MCF 10A (cell line): ENCODE measurements at places on chromosomes 6 and 20.

GRCh38 chr6:37539171-37540028 is 39.7 kb upstream of the CCDC167 start:
- no peak for DNase-seq

DNA sequence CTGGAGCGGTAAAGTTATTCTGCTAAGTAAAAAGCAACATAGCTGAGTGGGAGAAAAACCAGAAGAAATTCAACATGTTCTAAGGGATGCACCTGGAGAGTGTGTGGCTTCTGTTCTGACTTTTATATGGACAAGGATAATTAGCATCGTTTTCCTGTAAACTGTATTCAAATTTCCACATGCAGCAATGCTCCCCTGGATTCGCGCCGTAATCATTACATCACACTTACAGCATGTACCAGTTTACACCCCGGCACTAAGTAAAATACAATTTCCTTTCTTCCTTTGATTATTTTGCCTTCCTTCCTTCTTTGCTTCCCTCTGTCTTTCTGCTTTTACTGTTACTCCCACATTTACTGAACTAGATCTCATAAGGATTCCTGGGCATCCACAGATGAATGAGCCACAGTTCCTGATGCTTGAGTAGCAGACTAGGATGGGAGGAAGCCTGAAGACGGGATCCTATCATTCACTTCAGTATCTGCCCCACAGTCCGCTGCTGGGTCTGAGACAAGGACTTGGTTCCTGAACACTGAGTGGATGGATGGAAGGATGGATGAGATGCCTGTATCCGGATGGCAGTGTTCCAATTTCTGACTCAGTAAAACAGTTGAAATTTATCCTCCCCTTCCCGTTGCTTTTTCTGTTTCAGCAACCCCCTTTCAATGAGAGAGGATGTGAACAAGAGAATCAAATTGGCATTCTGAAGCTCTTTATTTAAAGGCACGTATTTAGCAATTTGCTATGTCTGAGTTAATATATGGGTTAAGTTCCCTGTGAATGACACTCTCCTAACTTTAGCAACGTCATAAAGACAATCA is 174.6 kb downstream of the GJA10 start:
- peak; percentile 47 for DNase-seq

DNA sequence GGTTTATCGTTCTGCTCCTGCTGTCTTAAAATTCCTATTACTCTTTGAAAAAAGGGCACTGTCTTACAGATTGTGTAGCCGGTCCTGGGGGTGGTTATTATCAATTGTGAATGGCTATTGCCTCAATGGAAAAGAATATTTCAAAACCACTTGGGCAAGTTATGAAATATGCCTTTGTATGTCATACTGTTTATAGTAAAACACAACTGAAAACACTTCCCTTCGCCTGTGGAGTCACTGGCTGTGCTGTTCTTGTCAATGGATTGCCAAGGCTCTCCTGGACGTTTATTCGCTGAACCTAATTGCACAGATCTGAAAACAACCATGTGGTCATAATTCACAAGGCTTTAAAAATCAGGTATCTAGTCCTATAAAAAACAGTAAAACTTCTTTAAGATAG is 47.8 kb upstream of the TAGAP start:
- DNase-seq: peak; percentile 20

DNA sequence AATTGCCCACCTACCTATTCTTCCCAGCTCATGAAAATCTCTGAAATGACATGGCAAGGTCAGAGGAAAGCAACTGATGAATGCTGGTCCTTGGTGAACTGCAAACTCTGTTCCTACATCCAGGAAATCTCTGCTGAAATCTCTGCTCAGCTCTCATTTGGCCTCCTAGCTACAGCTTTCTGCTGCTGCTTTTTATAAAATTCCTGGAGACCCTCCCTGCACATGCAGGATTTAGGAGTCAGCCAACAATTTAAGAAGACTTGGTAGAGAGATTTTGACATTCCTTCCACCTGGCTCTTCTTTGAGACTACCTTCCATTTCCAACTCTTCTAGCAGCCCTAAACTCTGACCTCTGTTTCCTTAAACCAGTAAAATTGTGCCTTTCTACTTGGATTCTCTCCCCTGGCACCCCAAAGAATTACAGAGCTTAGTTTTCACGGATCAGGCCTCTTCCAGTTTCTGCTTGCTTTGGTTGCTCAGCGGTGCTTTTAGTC is 55.5 kb downstream of the PDE7B start:
- no peak for DNase-seq

GRCh38 chr6:52317841-52318581 is 33.5 kb upstream of the MCM3 start:
- peak; percentile 60 for DNase-seq

DNA sequence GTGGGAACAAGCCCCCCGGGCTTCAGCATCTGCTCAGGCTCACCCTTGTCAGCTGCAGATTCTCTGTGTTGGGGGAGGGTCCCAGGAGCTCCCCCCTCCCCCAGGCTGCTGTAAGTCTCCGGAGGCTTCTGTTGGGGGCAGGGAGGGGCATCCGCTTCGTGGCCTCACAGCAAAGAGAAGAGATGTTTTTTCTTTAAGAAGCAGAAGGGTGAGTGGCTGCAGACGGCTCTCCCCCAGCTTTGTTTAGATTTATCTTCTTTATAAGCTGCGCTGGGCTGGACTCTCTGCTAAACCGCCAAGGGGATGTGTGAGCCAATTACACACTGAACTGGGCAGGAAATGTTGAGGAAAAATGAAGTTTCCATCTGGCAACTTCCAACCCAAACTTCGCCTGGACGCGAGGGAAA is 48.7 kb upstream of the GATA5 start:
- no peak for DNase-seq

GRCh38 chr6:36337814-36338213 is 1.1 kb upstream of the BNIP5 start:
- no peak for DNase-seq

DNA sequence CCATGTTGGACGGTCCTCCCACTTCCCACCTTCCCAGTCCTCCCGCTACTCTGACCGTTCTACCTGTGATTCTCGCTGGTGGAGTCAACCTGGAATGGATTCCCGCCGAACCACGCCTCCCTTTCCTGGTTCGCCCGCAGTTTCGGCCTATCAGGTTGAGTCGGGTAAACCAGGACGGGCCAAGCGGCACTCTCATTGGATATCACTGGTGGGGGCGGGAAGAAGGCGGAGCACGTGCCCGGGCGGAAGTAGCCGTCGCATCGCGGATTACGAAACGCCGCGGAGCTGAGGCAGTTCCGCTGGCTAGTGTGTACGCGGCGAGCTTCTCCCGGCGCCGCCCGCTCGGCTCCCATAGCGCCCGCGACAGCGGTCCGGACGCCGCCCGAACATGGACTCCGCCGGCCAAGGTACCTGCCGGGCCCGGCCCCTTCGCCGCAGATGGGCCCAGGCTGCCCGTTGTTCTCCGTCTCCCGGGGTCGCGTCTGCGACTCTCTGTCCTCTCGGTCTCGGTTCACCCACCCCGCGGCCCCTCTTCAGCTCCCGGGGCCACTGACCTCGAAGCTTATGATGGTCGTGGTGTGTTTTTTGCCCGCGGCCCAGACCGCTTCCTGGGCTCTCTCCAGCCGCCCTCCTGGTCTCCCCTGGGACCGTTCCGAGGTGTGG is at the start of gene TPD52L2:
TSS of gene TPD52L2 (plus strand) at position 293 of the 663 bp plus-strand sequence. CDS start at position 389, 96 bp downstream.
- peak; percentile 99 for DNase-seq

GRCh38 chr6:74368746-74369145 is 672.7 kb downstream of the CD109 start:
- no peak for DNase-seq

DNA sequence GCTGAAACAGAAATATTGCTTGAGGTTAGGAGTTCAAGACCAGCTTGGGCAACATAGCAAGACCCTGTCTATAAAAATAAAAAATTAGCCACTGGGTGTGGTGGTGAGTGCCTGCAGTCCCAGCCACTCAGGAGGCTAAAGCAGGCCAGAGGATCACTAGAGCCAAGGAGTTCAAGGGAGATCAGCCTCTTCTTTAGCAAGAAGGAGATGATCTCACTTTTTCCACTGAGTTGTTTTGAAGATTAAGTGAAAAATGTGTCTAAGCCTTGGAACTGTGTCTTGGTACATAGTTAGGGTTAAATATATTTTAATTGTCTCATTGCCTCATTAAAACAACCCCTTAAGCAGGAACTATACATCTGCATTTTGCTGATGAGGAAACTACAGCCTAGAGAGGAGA is 279.0 kb upstream of the ZFP64 start:
- no peak for DNase-seq

GRCh38 chr20:19880256-19881079 is 122.4 kb downstream of the RIN2 start:
- peak; percentile 52 for DNase-seq

GRCh38 chr6:16236631-16237199 is 1.7 kb upstream of the GMPR start:
- peak; percentile 28 for DNase-seq

- DNase-seq: no peak
Observed at GRCh38 chr6:16704401-16705045, 56.7 kb downstream of the ATXN1 start.

GRCh38 chr6:47698342-47698787 is at the start of gene ADGRF4:
TSS of gene ADGRF4 (plus strand) at chr6:47698580. CDS start at chr6:47707246, 8,666 bp downstream.
- peak; percentile 89 for DNase-seq

GRCh38 chr6:127420556-127420955 is 38.6 kb downstream of the KIAA0408 start:
- DNase-seq: peak; percentile 91

- no peak for DNase-seq
Observed at GRCh38 chr20:19727251-19727847, 30.7 kb upstream of the RIN2 start.

GRCh38 chr6:109308018-109308492 is 74.2 kb downstream of the CD164 start:
- DNase-seq: peak; percentile 68

GRCh38 chr20:12717061-12717460 is 291.7 kb upstream of the SPTLC3 start:
- DNase-seq: no peak

- DNase-seq: no peak
Observed at GRCh38 chr6:154380741-154381140, 24.1 kb upstream of the IPCEF1 start.

DNA sequence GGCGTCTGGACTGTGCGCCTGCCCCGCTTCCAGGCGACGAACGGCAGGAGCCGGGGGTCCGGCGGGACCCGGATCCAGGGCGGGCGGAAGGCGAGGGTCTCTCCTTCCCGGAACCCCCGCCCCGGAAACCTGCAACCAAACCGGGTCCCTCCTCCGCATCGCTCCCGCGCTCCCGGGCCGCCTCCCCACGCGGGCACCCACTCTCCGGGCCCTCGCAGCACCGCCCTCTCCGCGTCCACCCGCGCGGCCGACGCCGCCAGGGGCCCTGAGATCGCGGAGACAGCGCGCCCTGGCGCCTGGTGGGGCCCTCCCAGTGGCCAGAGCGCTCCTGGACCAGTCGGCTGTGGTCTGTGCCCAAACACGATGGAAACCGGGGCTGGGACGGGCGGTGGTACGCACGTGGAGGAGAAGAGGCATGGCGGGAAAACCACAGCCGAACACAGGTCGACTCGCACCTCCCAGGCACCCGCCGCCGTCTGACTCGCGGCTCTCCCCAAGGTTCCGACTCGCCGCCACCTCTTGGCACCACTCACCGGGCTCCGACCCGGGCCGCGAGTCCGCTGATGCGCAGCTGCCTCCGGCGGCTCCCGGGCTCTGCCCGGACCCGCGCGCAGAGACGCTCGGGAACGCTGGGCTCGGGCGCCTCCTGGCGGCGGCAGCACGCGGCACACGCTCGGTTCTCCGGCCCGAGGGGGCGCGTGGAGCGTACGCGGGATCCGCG is 7.9 kb downstream of the NKX2-2 start:
- DNase-seq: no peak

GRCh38 chr6:20775981-20776380 is 241.7 kb downstream of the CDKAL1 start:
- no peak for DNase-seq

- no peak for DNase-seq
Observed at GRCh38 chr6:34062815-34063214, 83.1 kb downstream of the GRM4 start.

GRCh38 chr6:23526526-23526925 is 599.5 kb upstream of the NRSN1 start:
- no peak for DNase-seq

DNA sequence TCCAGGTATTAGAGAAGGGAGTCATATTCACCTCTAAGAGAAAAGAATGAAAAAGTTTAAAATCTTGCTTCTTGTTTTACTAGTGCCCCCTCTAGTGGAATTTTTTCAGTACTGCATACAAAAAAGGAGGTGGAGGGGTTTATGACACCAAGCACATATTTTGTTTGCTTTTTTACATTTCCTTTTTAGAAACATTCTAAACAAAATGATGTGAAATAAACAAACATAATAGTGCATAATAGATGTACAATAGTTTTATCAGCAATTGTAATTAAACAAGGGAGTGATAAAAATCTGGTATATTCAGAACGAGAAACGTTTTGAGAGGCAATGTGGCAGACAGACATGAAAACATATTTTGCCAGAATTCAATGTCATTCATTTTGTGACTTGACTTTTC is 111.0 kb upstream of the TFAP2D start:
- DNase-seq: peak; percentile 50

DNA sequence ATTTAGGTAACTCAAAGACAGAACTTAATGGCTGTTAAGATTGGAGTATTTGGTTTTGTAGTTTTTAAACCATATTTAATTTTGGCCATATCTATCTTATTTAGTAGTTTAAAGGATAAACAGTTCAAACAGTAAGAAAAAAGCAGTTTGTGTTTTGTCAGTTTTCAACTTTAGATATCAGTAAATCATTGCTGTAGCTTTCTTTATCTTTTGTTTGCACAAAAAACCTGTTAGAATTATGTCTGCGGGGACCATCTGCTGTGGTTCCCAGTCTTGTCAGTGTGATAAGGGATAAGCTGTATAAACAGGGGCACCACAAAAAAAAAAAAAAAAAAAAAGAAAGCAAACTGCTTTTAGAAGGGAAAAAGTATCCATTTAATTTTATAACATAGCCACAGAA is 40.9 kb downstream of the CDKAL1 start:
- DNase-seq: no peak

GRCh38 chr20:62483613-62484458 is 8.0 kb upstream of the GATA5 start:
- DNase-seq: no peak

GRCh38 chr6:41700463-41701347 is 34.7 kb downstream of the TFEB start:
- DNase-seq: no peak

DNA sequence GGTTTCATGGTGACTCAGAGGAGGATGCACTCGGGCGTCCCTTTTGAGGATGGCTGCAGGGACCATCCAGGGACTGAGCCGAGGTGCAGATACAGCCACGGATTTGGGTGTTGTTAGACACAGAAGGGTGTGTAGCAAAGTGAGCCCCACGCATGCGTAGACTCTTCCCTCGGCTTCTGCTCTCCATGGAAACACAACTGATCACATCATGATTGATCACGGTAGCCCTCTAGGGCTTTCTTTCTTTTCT is 606 bp upstream of the ULBP1 start:
- DNase-seq: no peak

DNA sequence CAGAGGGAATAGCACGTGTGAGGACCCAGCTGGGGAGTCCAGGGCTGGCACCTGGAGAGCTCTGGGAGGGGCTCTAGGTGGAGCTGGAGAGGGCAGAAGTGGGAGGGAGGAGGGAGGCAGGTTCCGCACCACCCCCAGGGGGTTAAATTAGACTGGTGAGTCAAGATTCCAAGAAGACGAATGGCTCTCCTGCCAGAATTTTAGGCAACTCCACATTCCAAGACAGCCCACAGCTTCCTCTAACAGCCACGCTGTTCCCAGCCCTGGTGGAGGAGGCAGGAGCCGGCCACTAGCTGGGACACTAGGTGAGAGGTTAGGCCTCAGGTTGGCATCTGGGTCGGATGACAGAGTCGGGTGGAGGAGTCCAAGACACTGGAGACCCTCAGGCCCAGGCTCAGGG is 60.2 kb downstream of the TFAP2C start:
- peak; percentile 96 for DNase-seq
